ENCODE measurements at places on chromosomes 1 and 21. TPM values are rescaled to one million over a fixed set of nuclear protein-coding genes. Genes with fewer than 3 reads are reported as not detected.

GRCh38 chr1:32568929-32569328 is 29.7 kb downstream of the ZBTB8A start:
- no peak for DNase-seq

GRCh38 chr1:110466646-110467280 is 15.8 kb downstream of the PROK1 start:
- DNase-seq: no peak

DNA sequence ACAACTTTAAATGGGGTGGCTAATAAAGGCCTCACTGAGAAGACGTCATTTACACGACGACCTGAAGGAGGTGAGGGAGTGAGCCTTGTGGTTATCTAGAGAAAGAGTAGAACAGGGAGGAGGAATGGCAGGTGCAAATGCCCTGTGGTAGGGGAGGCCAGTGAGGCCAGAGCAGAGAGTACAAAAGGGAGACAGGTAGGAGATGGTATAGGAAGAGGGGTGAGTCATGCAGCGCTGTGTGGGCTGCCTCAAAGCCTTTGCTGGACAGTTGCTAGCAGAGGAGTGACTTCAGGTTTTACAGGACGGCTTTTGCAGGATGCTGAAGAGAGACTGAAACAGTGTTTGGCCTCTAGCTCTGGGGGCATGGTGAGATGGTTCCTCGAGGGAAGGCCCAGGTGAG is 116.0 kb downstream of the IER5 start:
- no peak for DNase-seq

GRCh38 chr1:41622859-41623732 is 138.6 kb upstream of the EDN2 start:
- no peak for DNase-seq

GRCh38 chr1:41399145-41399795 is 38.0 kb downstream of the FOXO6 start:
- DNase-seq: no peak

The RNU1-4 gene
- 1,722 TPM for total RNA-seq

DNA sequence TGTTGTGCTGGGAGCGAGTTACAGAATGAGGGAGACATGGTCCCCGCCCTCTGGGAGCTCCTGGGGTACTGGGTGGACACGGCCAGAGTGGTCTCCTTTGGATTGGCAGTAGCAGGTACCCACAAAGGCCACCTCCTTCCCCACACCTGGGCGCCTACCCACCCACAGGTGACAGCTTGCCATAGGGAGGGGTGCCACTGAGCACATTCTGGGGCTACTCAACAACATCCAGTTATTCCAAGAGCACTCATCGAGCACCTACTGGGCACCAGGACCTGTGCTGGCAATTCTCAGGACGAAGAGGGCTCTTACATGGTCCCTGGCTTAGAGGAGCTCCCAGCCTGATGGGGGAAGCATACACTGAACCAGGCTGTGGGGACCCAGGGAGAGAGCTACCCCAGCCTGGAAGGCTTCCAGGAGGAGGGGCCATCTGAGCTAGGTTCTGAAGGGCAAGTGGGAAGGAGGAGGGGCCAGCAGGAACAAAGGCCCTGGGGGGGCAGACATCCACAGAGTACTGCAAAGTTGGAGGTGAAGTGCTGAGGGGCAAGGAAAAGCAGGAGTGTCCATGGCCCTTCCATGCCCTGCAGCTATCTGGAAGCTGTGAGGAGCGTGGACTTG is 22.0 kb downstream of the MRPL37 start:
- DNase-seq: no peak

DNA sequence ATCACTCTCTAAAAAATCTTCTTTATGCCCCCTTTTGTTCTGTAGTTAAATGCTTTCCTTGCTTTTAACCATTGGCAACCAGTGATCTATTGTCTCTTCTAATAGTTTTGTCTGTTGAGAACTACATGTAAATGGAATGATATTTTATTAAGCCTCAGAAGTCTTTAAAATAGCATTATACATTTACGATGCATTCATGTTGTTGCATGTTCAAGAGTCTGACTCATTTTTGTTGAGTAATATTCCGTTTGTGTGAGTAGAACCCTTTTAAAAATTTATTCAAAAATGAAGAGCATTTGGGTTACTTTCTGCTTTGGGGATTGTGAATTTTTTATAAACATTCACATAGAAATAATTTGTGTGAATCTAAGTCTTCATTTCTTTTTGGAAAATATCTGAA is 1352.9 kb downstream of the NCAM2 start:
- DNase-seq: no peak

DNA sequence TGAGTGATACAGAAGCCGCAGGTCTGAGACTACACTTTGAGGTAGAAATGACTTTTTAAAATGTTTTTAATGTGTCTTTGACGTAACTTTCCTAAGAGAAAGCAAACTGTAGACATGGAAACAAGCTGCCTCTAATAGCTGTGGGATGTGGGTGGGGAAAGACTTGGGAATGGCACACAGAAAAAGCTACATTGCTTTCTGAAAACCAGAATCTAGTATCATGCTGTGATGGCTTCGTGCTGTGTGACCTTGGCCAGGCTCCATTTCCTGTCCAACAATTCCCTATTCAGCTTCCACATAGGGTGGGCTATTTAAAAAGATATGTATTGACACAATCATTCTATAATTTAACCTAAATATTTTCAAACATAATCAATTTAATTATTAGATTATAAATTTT is 909.1 kb downstream of the NCAM2 start:
- no peak for DNase-seq

The FHAD1 gene
- total RNA-seq: 0.27 TPM

DNA sequence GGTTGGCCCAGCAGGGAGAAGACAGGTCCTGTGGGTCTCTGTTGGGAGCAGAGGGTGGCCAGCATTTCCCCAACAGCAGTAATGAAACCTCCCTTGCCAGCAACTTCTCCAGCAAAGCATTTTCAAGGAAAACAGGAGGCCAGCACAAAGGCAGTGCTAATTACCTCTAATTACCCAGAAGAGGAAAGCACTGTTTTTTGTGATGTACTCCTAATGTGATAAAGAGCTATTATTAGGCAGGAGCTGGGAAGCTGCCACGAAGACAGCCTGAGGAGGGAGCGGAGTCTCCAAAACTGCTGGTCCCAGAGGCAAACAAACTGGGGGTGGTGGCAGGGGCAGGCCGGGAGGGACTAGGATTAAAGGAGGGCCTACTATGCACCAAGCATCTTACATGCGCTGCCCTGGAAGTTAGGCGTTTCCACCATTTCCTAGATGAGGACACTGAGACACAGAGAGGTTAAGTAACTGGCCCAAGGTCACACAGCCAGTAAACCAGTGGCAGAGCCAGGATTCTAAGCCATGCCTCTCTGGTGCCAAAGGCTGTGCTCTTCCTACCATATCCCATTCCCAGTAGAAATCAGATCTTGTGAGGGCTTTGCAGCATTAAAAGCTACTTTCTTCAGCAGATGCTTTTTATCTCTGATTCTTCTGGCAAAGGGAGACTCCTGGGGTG is 24.5 kb downstream of the HTR6 start:
- DNase-seq: no peak

The VWA1 gene
- total RNA-seq: 6.9 TPM

The SLAMF6 gene
- 55.2 TPM for total RNA-seq

DNA sequence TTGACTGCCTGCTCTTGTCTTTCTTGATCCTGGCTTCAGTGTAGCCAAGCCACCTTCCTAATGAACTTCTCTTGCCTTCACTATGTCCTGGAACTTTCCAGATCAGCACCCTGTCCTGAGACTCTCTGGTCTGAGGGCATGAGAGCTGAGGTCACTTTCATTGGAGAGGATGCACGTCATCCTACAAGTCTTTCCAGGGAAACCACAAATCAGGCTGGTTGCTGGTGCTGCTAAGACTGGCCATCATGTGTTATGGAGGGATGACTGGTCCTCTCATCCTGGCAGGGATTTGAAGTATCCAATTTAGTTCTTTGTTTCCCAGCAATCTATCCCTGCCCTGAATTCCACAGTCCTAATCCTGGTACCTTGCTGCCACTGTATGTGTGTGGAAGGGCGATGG is 228.6 kb downstream of the GPATCH2 start:
- no peak for DNase-seq

DNA sequence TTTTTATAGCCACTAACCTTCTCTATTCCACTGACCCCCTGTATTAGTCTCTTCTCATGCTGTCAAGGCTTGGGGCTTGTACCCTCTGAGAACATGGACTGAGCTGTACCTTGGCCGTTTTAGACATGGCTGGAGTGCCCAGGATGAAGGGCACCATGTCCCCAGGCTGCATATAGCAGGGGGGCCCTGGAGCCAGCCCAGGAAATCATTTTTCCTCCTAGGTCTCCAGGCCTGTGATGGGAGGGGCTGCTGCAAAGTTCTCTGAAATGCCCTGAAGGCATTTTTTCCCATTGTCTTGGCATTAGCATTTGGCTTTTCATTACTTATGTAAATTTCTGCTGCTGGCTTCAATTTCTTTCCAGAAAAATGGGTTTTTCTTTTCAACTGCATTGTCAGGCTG is 119.5 kb downstream of the NTMT2 start:
- no peak for DNase-seq

- no peak for DNase-seq
Measured at GRCh38 chr1:219710529-219711194, 97.8 kb upstream of the ZC3H11B start.

DNA sequence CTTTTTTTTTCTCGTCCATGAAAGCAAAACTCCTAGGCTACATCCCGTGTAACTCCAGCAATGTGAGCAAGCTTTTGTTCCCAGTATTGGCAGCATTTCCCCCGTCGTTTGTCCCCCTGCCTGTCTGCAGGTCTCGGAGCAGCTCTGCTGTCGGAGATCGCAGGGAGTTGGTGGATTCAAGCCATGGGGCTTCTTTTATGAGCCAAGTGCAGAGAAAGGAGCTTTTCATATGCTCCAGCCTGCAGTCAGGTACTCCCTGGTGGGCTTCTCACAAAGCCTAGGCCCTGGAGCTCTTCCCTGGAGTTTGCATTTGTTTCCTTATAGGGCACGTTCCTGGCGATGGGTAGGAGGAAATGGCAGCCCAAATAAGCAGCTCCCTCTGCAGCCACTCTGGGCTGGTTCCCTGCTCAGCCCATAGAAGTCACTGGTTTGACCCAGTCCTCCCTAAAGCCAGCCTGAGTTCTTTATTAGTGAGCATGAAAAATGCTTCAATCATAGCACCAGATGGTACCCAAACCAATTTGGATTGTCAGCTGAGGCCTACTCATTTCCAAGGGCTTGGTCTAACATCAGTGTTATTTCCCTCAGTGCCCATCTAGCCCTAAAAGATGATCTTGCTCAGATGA is 78.3 kb downstream of the NUF2 start:
- no peak for DNase-seq

GRCh38 chr1:225766967-225767633 is 10.5 kb upstream of the SRP9 start:
- no peak for DNase-seq

The KRTAP13-1 gene
- total RNA-seq: not detected

DNA sequence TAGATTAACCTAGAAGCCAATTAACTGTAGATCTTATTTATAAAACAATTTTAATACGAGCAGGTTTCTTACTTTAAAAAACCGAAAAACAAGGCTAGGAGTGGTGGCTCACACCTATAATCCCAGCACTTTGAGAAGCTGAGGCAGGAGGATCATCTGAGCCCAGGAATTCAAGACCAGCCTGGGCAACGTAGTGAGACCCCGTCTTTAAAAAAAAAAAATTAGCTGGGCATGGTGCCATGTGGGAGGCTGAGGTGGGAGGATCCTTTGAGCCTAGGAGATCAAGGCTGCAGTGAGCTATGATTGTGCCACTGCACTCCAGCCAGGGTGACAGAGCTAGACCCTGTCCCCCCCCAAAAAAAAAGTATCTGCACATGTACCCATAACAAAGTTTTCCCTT is 89.3 kb upstream of the QSOX1 start:
- no peak for DNase-seq

- no peak for DNase-seq
Measured at GRCh38 chr1:17250601-17251000, 1.7 kb downstream of the PADI3 start.

GRCh38 chr1:178502856-178503255 is 6.1 kb upstream of the CLEC20A start:
- DNase-seq: no peak

GRCh38 chr1:94953107-94953506 is 26.2 kb upstream of the CNN3 start:
- no peak for DNase-seq

GRCh38 chr1:107145637-107146036 is 4.8 kb downstream of the NTNG1 start:
- no peak for DNase-seq

The UBXN10 gene
- total RNA-seq: 0.09 TPM

- no peak for DNase-seq
Measured at GRCh38 chr1:68459796-68460195, 10.0 kb upstream of the RPE65 start.
